ENCODE measurements at places on chromosomes 13 and 19.
A peak's percentile ranks its signal among the peaks of the same experiment; 100 is the strongest.

DNA sequence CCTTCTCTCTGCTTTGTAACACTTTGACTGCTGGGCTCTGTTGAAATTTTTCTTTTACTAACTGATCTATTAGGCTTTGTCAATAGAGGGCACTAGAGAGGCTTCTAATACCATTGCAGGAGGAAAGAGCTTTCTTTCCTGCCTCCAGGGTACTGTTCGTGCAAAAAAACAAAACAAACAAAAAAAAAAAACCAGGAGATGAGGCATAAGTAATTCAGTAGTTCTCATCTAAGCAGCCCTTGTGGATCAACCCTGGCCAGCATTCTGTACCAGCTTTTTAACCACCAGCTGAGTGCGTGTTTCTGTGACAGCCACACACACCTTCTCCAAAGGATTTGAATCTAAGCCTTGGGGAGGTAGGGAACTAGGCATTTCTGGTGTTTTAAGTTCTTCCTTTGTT is 1707.6 kb upstream of the SLC10A2 start:
- DNase-seq: peak; percentile 20

- DNase-seq: no peak
These were observed 148.7 kb downstream of the ZNF536 start for GRCh38 chr19:30520735-30521479.

DNA sequence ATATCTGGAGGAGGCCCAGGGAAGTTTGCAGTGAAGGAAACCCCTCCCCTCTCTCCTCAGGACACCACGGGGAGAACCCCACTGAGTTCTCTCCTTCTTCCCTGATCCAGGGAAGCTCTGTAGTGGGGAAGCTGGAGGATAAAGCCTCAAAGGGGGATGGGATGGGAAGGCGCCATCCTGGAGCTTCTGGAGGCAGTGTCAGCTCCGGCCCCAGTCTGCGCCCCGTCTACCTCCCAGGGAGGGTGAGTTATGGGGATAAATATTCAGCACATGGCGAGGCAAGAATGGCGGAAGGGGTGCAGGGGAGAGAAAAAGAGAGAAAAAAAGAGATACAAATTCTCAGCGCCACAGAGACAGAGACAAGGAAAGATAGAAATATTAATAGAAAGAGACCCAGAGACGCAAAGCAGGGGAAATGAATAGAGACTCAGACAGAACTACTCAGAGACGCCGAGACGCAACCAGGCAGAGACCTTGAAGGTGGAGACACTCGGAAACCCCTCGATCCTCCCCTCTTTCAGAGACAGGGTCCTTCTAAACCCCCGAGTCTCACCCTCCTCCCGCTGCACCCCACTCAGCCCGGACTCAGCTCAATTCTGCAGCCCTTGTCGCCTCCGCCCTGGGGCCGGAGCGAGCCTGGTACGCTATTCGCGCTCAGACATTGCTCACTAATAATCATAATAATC is 23.6 kb downstream of the OLFM2 start:
- DNase-seq: no peak

DNA sequence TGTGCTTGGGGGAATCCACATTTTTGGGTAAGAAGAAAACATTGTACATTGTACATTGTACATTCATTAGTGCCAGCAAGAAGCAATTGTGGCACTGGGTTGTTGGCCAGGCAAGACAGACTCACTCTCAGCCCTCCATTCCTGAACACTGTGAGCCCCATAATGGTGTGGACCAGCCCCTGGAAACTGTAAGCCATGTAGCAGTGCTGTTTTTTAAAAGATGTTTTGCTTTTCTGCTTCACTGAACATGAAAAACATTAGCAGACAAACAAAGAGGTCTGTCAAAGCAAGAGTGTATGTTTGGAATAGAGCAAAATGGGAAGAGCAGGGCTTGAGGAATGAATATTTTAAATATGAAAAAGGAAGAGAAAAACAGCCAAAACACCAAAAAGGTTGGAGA is 39.1 kb upstream of the IL17D start:
- no peak for DNase-seq

DNA sequence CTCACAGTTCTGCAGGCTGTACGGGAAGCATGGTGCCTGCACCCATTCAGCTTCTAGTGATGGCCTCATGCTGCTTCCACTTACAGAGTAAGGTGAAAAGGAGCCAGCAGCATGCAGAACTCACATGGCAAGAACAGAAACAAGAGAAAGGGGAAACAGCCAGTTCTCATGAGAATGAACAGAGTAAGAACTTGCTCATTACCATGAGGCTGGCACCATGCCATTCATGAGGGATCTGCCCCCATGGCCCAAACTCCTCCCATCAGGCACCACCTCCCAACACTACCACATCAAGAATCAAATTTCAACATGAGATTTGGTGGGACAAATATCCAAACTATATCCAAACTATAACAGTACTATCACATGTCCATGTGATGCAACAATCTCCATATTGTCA is 72.1 kb downstream of the KATNAL1 start:
- DNase-seq: no peak

DNA sequence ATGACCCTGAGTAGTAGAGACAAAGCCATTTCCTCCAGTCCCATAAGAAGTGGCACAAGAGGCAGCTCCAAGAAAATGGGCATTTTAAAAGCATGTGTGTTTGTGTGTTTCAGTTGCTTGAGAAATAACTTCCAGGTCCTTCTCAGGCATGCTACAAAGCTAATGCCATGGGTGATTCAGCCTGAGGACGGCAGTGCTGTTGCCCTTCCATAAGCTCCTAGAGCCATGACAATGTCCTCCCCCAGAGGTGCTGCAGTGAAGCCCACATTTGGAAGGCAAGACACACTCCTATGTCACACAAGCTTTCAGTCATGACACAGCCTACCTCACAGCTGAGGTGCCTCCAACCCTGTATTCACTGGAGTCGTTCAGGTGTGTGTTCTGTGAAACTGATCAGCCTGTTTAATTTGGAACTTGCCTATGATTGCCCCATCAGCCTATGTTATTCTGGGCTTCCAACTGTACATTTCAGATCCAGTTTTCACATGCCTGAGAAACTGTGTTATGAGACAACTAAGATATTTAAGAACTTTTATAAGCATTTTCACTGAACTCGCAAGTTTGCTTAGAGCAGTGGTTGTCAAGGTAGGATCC is 213.6 kb downstream of the FOXO1 start:
- no peak for DNase-seq

GRCh38 chr19:12117201-12117970 is 22.8 kb downstream of the ZNF20 start:
- DNase-seq: no peak

- no peak for DNase-seq
These were observed at the start of gene NCR1 for GRCh38 chr19:54905803-54906511. TSS of gene NCR1 (plus strand) at chr19:54906148. CDS start at chr19:54906188, 40 bp downstream.

DNA sequence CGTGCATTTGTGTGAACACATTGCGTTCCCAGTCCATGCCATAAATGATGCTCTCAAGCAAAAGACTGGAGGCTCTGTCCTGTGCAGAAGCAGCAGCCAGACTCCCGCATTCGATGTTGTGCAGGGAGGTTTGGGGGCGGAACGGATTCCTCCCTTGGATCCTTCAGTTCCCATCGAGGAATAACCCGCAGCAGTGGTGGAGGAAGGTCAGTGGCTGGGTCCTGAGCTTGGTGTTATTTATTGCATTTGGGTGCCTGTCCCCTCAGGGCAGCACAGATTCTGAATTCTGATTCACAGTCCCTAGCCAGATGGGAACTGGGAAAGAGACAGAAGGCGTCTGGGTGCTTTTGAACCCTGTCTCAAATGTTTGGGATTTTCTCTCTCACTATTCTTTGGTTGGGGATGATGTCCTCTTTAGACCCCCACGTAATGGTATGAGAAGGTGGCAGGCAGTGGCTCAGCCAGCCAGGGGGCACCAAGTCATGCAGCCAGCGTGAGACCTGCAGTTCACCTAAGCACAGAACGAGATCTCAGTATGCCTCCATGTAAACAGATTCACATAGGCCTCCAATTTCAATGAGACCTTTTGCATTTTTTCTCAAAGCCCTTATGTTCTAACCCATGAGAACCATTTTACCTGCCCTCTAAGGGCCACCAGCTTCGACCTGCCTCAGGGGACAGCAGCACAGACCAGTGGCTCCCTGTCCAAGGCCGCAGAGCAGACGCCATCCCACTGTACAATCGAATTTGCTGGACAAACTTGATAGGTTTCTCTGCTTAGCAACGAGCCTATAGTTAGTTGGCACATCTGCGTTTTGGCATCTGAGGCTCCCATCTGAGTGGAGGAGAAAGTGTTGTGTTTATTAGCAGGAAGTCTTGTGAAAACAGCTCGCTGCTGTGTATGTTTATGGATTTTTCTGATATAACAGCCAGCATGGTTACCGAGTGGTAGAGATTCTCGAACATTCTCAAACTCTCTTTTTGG is 17.8 kb downstream of the KCTD15 start:
- peak; percentile 16 for DNase-seq

- peak; percentile 22 for DNase-seq
These were observed 371.3 kb downstream of the COG6 start for GRCh38 chr13:40026741-40027140.

DNA sequence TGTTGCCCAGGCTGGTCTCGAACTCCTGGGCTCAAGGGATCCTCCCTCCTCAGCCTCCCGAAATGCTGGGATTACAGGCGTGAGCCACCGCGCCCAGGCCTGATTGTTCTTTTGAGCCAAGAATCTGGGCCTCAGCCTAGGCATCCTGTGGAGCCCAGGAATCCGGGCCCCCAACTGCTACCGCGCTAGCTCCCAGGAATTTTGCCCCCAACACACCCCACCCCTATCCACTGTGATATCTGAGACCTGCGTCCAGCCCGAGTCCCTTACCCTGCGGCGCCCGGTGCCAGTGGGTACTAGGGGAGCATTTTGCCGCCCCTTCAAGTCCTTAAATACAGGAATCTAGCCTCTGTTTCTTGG is 838 bp upstream of the MYADM start:
- DNase-seq: no peak

GRCh38 chr13:77079902-77080413 is 53.0 kb upstream of the FBXL3 start:
- DNase-seq: no peak

- DNase-seq: no peak
These were observed 136.0 kb upstream of the ZNF91 start for GRCh38 chr19:23531231-23531790.

DNA sequence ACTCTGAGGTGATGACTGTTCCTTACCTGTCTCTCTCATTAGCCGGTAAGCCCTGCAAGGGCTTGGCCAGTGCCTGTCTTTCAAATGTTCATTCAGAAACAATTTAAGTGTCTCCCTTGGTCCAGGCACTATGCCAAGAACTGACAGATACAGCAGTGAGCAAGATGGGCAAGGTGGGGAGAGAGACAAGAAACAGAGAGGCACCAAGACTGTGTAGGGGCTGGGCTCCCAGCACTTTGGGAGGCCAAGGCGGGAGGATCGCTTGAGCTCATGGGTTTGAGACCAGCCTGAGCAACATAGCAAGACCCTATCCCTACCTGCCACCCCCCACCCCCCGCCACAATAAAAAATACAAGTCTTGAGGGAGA is 1.3 kb upstream of the CCNE1 start:
- no peak for DNase-seq

DNA sequence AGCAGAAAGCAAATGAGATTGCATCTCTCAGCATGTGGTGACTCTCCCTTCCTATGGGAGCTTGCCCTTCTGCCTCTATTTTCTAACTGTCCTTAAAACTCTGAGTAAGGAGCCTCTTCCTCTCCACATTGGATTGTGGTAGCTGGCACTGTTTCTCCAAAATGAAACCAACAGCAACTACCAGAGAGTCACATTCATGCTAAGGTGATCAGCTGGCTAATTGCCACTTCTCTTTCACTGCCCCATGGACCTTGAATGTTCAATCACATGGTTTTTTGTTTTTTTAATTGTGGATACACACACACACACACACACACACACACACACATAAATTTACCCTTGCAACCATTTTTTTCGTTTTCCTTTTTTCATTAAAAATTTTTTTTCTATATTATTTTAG is 154.7 kb upstream of the TSC22D1 start:
- no peak for DNase-seq

GRCh38 chr19:50349277-50350057 is 16.0 kb downstream of the NAPSA start:
- no peak for DNase-seq

DNA sequence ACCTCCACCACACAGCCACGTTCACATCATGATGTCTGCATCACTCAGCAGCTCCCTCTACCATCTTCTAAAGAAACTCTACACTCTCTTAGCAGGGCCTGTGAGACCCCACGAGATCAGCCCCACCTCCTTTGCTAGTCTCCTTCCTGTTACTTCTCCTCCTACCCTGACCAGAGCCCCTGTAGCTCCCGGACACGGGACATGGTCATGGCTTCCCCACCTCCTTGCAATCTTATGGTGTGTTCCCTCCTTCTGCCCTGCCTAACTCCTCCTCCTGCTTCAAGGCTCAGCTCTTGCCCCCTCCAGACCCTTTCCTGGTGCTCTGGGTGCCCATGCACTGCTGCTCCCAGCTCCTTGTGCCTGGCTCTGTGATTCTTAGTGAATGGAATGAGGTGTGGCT is 8.1 kb upstream of the MRPS31 start:
- no peak for DNase-seq

Measured in GM13976 (cell line).